Activated CD8-positive, alpha-beta memory T cell treated with anti-CD3 and anti-CD28 coated beads, Interleukin-2, amount 50 U/mL, for 4 hours (primary cell): ENCODE measurements at places on chromosomes 3 and 15.

DNA sequence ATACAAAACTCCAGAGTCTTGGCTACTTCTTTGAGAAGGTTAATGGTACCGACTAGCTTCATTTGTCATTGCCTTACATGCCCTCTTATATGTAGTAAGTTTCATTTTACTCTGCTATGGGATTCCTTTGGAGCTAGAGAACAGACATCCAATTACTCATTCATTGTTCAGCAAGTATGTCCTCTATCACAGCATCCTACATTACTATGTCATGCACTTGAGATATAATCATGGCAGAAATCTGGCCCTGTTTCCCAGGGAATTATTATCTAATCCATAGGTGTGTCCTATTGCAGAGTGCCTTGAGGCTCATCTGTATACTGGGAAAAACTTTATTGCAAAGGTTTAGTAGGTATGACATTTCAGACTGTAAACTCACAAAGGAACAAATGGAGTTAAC lies 333.1 kb upstream of the NECTIN3 start:
- DNase-seq = no peak

- DNase-seq = no peak
Observed at GRCh38 chr15:70219966-70220365, 122.2 kb upstream of the TLE3 start.

- DNase-seq = no peak
Observed at GRCh38 chr15:101654171-101654570, 2.0 kb upstream of the TM2D3 start.

- no peak for DNase-seq
Observed at GRCh38 chr3:184144505-184144904, 9.3 kb downstream of the EIF2B5 start.

GRCh38 chr15:41983221-41983620 lies 10.9 kb upstream of the EHD4 start:
- DNase-seq = no peak

GRCh38 chr15:58457466-58457965 lies 25.7 kb downstream of the LIPC start:
- DNase-seq = no peak

DNA sequence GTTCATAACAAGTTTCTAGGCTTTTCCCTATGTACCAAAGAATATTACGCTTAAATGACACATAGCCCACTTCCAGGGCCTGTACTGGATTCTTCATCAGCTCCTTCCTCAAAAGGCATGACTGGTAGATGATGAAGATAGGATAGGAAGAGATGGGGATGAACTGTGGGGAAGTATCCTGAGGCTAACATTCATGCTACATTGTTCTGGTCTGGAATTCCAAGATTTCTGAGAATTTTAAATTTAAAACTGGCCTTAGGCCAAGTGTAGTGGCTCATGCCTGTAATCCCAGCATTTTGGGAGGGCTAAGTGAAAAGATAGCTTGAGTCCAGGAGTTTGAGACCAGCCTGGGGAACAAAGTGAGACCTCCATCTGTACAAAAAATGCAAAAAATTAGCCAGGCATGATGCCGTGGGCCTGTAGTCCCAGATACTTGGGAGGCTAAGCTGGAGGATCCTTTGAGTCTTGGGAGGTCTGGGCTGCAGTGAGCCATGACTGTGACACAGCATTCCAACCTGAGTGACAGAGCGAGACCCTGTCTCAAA lies 160.1 kb upstream of the PLAAT1 start:
- DNase-seq = no peak

- no peak for DNase-seq
Observed at GRCh38 chr15:100253640-100254039, 88.1 kb downstream of the ADAMTS17 start.

- DNase-seq = no peak
Observed at GRCh38 chr15:69265347-69265955, 33.3 kb upstream of the PAQR5 start.
